ENCODE measurements at places on chromosomes 12 and 14. TPM values are rescaled to one million over a fixed set of nuclear protein-coding genes. Genes with fewer than 3 reads are reported as not detected.

- no peak for DNase-seq
- peaks cover 11% of the 10 kb centered on the region for H3K4me1 ChIP-seq
- H3K27me3 ChIP-seq: no peaks in the 10 kb centered on the region
- H3K36me3 ChIP-seq: no peaks in the 10 kb centered on the region
- H3K27ac ChIP-seq: no peak overlapping the region
These were observed 169.3 kb downstream of the FUT8 start for GRCh38 chr14:65581799-65582198.

DNA sequence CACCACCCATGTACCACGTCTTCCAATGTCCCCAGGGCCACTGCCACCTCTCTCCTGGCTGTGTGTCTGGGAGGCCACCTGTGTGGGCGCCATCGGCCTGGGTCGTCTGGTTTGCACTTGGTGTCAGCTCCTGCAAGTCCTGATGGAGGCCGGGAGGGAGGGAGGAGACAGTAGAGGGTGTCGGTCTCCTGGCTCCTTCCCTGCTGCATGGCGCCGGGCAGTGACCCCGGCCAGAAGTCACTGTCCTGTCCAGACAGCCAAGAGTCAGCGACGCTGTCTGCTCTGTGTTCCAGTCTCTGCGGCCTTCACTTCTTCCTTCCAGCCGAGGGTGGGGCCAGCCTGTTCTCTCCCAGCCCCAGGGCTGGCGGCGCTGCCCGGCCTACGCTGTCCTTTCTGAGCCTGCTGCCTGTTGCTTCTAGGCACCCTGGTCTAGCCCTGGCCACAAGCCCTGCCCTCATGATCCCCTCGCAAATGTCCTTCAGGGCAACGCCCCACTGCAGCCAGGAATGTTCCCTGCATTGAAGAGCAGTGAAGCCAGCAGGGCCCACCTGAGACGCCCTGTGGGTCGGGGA is 13.0 kb upstream of the LBHD2 start:
- H3K27me3 ChIP-seq: no peaks in the 10 kb centered on the region
- DNase-seq: no peak
- H3K27ac ChIP-seq: no peak overlapping the region
- no peaks in the 10 kb centered on the region for H3K36me3 ChIP-seq

DNA sequence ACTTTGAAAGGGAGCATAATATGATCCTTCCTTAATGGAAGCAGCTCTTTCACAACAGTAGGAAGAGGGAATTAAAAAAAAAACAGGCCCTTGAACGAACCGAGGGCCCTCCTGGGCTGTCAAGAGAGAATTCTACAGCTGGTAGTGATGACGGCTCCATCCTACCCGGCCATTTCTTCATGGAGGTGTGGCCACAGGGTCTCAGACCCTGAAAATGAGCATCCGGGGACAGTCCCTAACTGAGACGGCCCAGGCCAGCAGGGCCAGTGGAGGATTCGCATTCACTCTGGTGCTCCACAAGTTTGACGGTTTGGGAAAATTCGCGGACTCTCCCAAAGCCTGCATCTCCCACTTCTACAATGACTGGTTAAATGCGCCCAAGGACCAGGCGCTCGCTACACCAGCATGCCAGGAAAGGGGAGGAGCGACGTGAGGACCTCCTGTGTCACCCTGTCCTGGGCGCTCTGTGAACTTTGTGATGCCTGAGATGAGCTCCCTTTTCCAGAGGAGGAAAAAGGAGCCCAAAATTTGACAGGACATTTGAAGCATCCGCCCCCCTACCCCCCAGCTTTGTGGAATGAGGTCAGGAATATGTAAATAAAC is 66.8 kb downstream of the BCL11B start:
- no peak overlapping the region for H3K4me3 ChIP-seq
- H3K27ac ChIP-seq: no peak overlapping the region
- H3K36me3 ChIP-seq: no peaks in the 10 kb centered on the region
- H3K27me3 ChIP-seq: no peaks in the 10 kb centered on the region

DNA sequence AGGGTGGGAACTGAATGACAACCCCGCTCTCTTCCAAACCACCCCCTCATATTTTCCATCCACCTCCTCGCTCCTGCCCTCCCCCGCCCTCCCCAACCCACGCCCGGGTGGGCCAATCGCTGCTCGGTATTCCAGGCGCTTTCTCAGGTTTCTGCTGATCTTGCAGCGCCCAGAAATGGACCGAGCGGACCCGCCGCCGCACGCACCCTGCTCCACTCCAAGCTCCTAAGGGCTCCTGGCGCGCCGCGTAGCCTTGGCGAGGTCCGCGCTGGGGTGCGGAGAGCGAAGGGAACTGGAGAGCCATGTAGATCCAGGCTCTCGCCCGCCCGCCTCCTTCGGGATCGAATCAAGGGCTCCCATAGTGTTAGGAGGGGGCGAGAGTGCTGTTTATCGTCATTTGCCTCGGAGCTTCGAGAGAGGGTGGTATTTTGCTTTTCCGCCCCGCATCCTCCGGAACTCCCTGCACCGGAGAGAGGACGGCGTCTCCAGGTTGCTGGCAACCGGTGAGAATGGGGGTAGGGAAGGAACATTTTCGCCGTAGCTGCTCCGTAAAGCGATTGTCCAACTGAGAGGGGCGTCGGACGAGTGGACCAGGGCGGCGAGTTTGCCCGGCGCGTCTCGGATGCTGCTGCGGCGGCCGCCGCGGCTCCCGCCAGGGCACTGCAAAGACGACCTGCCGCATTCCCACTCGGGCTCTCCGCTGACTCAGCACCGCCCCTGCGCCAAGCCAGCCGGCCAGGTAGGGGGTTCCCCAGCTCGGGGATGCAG is at the start of gene KCNA1:
KCNA1 (plus strand) TSS at position 172 of the 768 bp plus-strand sequence. CDS start 1,474 bp downstream, outside the sequence.
- H3K27me3 ChIP-seq: peaks cover 42% of the 10 kb centered on the region
- H3K4me1 ChIP-seq: peaks cover 2% of the 10 kb centered on the region
- DNase-seq: no peak
- no peak within 1 kb of the TSS for H3K4me3 ChIP-seq
- H3K27ac ChIP-seq: no peak within 1 kb of the TSS
- no peaks in the 10 kb centered on the region for H3K36me3 ChIP-seq

- no peaks in the 10 kb centered on the region for H3K36me3 ChIP-seq
- no peak overlapping the region for H3K4me3 ChIP-seq
- H3K27me3 ChIP-seq: no peaks in the 10 kb centered on the region
- no peak for DNase-seq
- H3K4me1 ChIP-seq: no peaks in the 10 kb centered on the region
These were observed 100.6 kb downstream of the NPAS3 start for GRCh38 chr14:33039311-33039710.

DNA sequence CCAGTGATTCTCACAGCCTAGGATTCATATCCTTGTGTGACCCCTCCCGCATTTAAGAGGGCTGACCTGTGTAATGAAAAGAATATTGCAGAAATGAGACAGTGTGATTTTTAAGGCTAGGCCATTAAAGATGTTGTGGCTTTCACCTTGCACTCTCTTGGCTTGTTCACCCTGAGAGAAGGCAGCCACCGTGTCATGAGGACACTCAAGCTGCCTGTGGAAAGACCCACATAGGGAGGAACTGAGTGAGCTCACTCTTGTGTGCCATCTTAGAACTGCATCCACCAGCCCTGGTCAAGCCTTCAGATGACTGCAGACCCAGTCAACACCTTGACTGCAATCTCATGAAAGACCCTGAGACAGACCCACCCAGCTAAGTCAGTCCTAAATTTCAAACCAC is 46.3 kb upstream of the TMPO start:
- H3K4me3 ChIP-seq: no peak overlapping the region
- no peak overlapping the region for H3K27ac ChIP-seq
- no peaks in the 10 kb centered on the region for H3K27me3 ChIP-seq

DNA sequence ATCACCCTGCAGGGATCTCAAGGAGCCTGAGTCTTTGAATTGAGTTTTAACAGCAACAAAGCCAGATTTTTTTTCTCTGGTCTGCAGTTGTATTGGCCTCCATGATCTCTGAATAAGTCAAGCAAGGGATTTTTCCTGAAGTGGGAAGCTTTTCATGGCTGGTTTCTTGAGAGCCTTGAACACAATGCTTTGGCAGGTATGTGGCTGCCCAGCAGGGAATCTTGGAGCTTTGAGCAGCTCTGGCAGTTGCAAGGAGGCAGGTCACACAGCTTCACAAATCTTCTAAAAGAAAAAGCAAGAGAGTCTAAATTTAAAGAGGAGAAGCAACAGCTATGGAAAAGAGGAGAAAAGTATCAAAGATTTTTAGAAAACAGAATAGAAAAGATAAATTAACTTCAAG is 60.1 kb downstream of the RPS29 start:
- DNase-seq: no peak
- H3K27me3 ChIP-seq: no peaks in the 10 kb centered on the region
- no peaks in the 10 kb centered on the region for H3K4me1 ChIP-seq
- H3K4me3 ChIP-seq: no peak overlapping the region

DNA sequence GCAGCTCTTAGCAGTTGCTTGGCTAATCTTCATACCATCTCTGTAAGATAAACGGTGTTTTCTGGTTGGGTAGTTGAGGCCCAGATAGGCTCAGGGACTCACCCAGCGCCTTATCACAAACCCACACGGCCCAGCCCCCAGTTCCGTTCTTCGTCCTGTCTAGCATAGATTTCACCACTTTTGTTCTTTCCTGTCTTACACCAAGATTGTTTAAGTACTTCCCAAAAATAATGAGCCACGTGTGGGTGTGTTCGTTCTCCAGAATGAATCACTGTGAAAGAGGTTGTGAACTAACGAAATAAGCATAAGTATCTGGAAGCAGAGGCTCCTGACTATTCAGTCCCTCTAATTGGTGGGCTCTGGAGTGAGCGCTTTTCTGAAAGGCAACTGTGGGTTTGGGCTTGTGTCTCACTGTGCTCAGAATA is 21.4 kb downstream of the ACVR1B start:
- H3K4me1 ChIP-seq: peaks cover 85% of the 10 kb centered on the region
- H3K27ac ChIP-seq: peak overlapping the region; percentile 98
- no peak overlapping the region for H3K4me3 ChIP-seq
- H3K27me3 ChIP-seq: no peaks in the 10 kb centered on the region

DNA sequence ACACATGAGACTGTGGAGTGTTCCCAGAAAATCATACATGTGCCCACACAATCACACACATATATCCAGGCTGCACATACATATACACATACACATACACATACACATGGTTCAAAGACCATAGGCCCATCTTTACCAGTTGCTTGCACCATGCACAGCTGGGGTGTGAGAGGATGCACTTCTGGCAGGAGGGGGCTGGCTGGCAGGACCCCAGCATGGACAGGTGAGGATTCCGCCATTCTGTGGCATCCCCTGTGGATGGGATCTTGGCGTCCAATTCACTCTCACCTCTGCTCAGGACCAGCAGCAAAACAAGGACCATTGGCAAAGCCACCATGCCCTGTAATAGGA is 7.0 kb downstream of the ITGB7 start:
- peaks cover 6% of the 10 kb centered on the region for H3K4me1 ChIP-seq
- no peak for DNase-seq
- H3K27me3 ChIP-seq: no peaks in the 10 kb centered on the region
- H3K4me3 ChIP-seq: no peak overlapping the region
- H3K36me3 ChIP-seq: no peaks in the 10 kb centered on the region
- no peak overlapping the region for H3K27ac ChIP-seq

DNA sequence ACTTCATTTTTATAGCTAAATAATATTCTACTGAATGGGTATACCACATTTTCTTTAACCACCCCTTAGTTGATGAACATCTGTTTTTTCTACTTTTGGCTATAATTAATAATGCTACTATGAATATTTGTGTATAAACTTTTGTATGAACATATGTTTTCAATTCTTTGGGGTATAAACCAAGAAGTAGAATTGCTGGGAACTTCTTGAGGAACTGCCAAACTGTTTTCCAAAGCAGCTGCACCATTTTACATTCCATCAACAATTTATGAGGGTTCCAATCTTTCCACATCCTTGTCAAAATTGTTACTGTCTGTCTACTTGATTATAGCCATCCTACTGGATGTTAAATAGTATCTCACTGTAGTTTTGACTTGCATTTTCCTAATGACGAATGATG is 221.8 kb downstream of the PRKD1 start:
- H3K27me3 ChIP-seq: no peaks in the 10 kb centered on the region
- H3K36me3 ChIP-seq: no peaks in the 10 kb centered on the region
- H3K4me1 ChIP-seq: no peaks in the 10 kb centered on the region
- DNase-seq: no peak
- no peak overlapping the region for H3K27ac ChIP-seq

DNA sequence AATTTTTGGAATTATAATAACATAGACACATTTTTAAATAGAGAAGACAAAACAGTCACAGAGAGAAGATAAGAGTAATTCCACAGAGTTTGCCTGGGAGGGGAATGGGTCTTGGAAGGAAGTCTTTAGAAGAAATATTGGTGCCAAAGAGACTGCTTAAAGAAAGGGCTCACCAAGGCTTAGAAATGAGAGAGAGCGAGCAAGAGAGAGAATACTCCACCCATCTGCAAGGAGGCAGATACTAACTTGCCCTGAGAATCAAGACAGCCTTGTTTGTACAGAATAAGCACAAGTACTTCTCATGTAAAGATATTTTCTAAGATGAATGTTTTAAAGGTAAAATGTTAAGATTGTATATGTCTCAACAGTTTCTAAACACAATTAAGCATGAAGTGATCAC is 165.5 kb downstream of the SLC38A4 start:
- H3K27ac ChIP-seq: peak overlapping the region; percentile 83
- H3K36me3 ChIP-seq: no peaks in the 10 kb centered on the region
- no peak overlapping the region for H3K4me3 ChIP-seq
- H3K27me3 ChIP-seq: no peaks in the 10 kb centered on the region
- peaks cover 56% of the 10 kb centered on the region for H3K4me1 ChIP-seq

DNA sequence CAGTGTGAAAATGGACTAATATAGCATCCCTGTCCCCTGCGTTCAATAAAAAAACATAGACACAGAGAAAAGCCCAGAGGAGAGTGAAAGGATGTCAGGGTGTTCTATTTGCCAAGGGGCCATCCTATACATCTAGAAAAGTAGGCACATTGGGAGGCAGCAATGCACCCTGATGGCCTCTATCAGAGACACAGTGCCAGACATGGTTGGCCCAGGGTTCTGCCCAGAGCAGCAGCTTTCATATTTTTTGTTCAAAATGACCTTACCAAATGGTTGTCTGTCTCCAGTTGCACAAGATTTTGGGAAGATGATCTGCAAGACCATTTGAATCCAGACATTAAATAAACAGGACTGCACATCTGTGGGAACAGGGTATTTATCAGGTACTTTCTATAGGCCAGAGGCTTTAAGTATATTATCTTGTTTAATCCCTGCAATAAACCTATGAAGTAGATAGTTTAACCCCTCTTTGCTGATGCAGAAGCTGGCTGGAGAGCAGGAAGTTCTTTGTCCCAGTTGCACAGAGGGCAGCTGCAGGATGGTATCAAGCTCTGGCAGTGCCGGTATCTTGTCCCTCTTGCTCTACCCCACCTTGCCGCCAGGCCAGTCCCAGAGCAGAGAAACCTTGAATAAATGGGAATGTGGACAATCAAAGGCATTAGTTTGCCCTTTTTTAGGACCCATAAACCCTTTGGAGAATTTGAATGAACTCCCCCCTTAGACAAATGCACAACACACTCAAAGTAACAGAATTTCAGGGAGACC is 171.8 kb upstream of the PWP1 start:
- H3K27ac ChIP-seq: no peak overlapping the region
- H3K27me3 ChIP-seq: no peaks in the 10 kb centered on the region
- H3K36me3 ChIP-seq: no peaks in the 10 kb centered on the region
- H3K4me3 ChIP-seq: no peak overlapping the region
- DNase-seq: no peak

The HOXC13 gene
- polyA plus RNA-seq: not detected

The GALNT6 gene
- polyA plus RNA-seq: 18.7 TPM

The GPR84 gene
- polyA plus RNA-seq: not detected

The OVCH1 gene
- polyA plus RNA-seq: 0.01 TPM

The MIPOL1 gene
- 2.0 TPM for polyA plus RNA-seq

The NAB2 gene
- 14.6 TPM for polyA plus RNA-seq

The AP1G2 gene
- 55.8 TPM for polyA plus RNA-seq

All from endothelial cell of umbilical vein (primary cell).